ENCODE measurements at places on chromosomes 13 and 19. TPM values are rescaled to one million over a fixed set of nuclear protein-coding genes. Genes with fewer than 3 reads are reported as not detected.
A peak's percentile ranks its signal among the peaks of the same experiment; 100 is the strongest.

PROZ gene
- not detected for total RNA-seq

DNA sequence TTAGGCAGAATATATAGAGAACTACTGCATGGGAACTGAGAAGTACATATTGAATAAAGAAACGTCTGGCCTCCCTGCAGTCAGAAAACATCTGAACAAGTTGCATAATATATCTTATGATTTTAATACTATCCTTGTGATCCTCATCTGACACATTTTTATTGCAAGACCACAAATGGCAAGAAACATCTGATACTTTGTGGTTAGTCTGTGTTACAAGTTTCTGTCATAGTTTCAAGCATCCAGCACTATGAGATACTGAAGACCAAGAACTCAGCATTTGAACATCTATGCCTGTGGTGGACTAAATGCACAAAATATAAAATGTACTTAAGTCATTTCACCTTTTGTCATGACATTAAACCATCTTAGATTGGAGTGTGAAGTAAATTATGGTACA lies 1175.8 kb upstream of the MIR17HG start:
- H3K27ac ChIP-seq, result no peak overlapping the region
- H3K4me1 ChIP-seq, result no peaks in the 10 kb centered on the region
- peak; percentile 3 for DNase-seq
- H3K36me3 ChIP-seq, result no peaks in the 10 kb centered on the region

DNA sequence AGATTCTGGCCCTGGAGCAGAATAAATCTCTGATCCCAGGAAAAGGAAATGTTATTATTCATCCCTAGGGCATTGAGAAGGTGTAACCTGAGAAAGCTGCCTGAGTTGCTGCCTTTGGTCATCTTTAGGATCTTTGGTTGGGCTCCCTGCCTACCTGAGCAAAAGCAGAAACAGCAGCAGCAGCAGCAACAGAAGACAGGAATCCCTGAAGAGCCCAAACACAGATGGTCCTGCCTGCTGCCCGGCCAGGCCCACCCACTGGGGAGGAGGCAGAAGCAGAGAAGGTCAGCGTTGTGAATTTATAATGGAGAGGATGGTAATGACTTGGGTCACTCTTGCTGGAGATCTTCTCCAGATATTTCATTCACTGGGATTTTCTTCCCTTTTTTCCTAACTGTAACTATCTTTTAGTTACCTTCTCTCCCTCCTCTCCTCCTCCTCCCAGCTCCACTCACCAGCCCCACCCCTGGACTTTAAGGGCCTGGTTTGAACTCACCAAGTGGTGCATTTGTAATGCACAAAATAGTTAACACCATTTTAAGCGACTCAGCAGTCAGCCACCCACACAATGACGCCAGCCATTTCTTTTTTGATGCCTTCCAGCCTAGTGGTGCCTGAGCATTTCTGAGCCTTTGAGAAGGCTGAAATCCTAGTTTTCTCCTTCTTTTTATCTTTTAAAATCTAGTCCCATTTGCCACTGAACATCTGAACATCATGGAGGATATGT lies 91.7 kb downstream of the HSPH1 start:
- DNase-seq, result no peak
- no peaks in the 10 kb centered on the region for H3K27me3 ChIP-seq
- H3K4me1 ChIP-seq, result no peaks in the 10 kb centered on the region
- no peak overlapping the region for H3K27ac ChIP-seq
- no peak overlapping the region for H3K4me3 ChIP-seq

- no peak overlapping the region for H3K27ac ChIP-seq
- no peaks in the 10 kb centered on the region for H3K4me1 ChIP-seq
- H3K4me3 ChIP-seq, result no peak overlapping the region
- H3K36me3 ChIP-seq, result no peaks in the 10 kb centered on the region
Observed at GRCh38 chr13:87355451-87355850, 315.7 kb upstream of the SLITRK5 start.

GRCh38 chr19:32675720-32676185 lies at the start of gene RGS9BP:
Gene RGS9BP, plus strand, starts transcription at chr19:32675848. Its CDS starts 416 bp downstream, at chr19:32676264.
- peak; percentile 77 for DNase-seq
- peaks cover 8% of the 10 kb centered on the region for H3K4me1 ChIP-seq
- no peak within 1 kb of the TSS for H3K27ac ChIP-seq
- no peaks in the 10 kb centered on the region for H3K36me3 ChIP-seq
- H3K4me3 ChIP-seq, result peak within 1 kb of the TSS; percentile 86

GRCh38 chr19:7971553-7972520 lies 28.4 kb upstream of the TIMM44 start:
- peaks cover 25% of the 10 kb centered on the region for H3K36me3 ChIP-seq
- H3K4me3 ChIP-seq, result no peak overlapping the region

DNA sequence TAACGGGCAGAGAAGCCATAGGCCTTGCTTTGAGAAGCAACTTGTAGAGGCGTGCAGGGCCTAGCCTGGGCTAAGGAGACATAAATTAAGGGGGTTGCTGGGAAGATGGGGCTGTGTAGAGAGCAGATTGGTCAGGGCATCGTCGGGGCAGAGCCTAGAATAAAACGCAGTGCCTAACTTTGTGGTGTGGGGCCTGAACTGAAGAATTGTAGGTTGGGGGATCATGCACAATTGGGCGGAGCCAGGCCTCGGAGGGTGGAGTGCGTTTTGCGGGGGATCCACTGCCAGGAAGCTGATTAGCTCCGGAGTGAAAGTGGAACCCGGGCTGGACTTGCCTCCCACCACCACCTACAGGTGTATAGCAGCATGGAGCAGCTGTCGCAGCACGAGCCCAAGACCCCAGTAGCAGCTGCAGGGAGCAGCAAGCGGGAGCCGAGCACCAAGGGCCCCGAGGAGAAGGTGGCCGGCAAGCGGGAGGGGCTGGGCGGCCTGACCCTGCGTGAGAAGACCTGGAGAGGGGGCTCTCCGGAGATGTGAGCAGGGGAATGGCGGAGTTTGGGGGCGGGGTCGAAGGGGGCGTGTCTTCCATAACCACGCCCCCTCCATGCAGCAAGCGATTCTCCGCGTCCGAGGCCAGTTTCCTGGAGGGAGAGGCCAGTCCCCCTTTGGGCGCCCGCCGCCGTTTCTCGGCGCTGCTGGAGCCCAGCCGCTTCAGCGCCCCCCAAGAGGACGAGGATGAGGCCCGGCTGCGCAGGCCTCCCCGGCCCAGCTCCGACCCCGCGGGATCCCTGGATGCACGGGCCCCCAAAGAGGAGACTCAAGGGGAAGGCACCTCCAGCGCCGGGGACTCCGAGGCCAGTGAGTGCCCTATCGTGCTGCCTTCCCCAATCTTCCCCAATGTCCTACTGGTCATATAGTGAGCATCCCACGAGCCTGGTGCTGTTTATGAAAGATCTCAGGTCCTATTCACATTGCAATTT lies 13.8 kb downstream of the DNASE2 start:
- H3K4me1 ChIP-seq, result peaks cover 4% of the 10 kb centered on the region
- peak overlapping the region; percentile 35 for H3K4me3 ChIP-seq
- H3K36me3 ChIP-seq, result no peaks in the 10 kb centered on the region
- peak; percentile 72 for DNase-seq

DNA sequence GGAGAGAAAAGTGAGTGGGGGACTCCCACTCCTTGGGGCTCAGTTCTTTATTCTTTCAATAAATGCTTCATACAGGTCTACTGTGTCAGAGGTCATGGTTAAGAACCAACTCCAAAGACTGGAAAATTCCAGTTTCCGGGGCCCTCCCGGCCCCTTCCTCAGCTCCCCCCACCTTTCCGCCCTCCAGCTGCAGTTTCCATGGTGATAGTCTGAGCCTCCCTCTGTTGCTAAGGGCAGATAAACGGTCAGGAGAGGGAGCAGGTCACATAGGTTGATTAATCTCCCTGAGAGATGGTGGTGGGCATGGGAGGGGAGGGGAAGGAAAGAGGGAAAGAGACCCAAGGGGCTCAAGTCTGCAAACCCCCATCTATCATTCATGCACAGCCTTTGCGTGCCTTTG lies 131.5 kb upstream of the USP29 start:
- H3K36me3 ChIP-seq, result no peaks in the 10 kb centered on the region
- no peak overlapping the region for H3K27ac ChIP-seq
- no peak for DNase-seq
- no peak overlapping the region for H3K4me3 ChIP-seq
- no peaks in the 10 kb centered on the region for H3K27me3 ChIP-seq

DNA sequence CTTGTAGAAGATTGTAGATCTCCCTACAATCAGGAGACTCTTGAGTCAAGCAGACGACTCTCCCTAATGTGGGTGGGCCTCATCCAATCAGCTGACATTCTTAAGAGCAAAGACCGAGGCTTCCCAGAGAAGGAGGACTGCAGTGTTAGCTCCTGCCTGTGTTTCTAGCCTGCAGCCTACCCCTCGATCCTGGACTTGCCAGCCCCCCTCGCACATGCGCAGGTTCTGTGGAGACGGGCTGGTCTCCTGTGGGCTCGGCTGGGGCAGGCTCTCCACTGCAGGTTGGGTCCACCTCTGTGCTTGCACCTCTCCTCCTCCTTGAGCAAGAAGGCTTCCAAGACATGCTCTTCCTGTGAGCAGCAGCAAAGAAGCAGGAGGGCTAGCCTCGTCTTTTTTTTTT lies 185.2 kb upstream of the SOX1 start:
- no peak overlapping the region for H3K4me3 ChIP-seq
- DNase-seq, result no peak
- no peak overlapping the region for H3K27ac ChIP-seq
- H3K27me3 ChIP-seq, result peaks cover 48% of the 10 kb centered on the region
- H3K36me3 ChIP-seq, result no peaks in the 10 kb centered on the region
- no peaks in the 10 kb centered on the region for H3K4me1 ChIP-seq

OR7C1 gene
- total RNA-seq, result not detected

RFPL4A gene
- not detected for total RNA-seq

GRCh38 chr13:45167611-45168554 lies 33.0 kb downstream of the KCTD4 start:
- no peaks in the 10 kb centered on the region for H3K27me3 ChIP-seq
- H3K36me3 ChIP-seq, result peaks cover 5% of the 10 kb centered on the region
- H3K27ac ChIP-seq, result no peak overlapping the region
- H3K4me3 ChIP-seq, result no peak overlapping the region
- peak; percentile 13 for DNase-seq

- no peak overlapping the region for H3K4me3 ChIP-seq
- peaks cover 6% of the 10 kb centered on the region for H3K4me1 ChIP-seq
- DNase-seq, result no peak
- H3K27ac ChIP-seq, result no peak overlapping the region
Observed at GRCh38 chr19:45169602-45170001, 8.4 kb downstream of the TRAPPC6A start.

NOVA2 gene
- 0.35 TPM for total RNA-seq

DNA sequence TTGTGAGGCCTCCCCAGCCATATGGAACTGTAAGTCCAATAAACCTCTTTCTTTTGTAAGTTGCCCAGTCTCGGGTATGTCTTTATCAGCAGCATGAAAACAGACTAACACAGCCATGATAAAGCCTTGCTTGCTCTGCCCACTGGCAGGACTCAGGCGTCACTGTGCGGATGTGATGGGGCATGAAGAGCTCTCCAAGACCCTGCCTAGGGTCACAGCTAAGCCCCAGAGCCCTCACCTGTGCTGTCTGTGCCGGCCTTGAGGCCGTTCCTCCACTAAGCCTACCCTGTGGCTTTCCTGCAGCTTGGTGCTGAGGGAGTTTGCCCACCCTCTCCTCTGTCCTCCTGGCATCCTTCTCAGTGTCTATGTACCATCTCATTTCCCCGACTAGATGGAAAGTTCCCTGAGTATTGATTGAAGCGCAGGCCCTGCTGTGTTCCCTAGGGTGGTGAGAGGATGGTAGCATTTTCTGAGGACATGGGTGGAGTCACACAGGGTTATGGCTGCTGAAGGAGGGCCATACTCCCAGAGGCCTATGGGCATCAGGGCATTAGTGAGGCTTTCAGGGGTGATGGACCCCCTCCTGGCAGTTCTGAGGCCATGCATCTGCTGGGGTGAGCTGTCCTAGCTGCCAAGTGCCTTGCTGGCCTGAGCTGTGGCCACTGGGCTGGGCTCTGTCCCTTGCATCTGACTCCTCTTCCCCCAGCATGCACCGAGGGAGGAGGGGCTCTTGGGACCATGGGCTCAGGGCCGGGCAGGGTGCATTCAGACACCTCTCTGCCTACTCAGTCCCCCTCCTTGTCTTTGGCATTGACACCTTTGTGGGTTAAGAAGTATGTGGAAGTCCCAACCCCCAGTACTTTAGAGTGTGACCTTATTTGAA lies 75.3 kb downstream of the TEX29 start:
- no peak overlapping the region for H3K4me3 ChIP-seq
- no peaks in the 10 kb centered on the region for H3K4me1 ChIP-seq
- no peaks in the 10 kb centered on the region for H3K36me3 ChIP-seq
- no peaks in the 10 kb centered on the region for H3K27me3 ChIP-seq
- no peak for DNase-seq

NXNL1 gene
- not detected for total RNA-seq

All from cardiac muscle cell (in vitro differentiated cells and primary cell).